Urinary bladder (tissue), 4 donors: ENCODE measurements at places on chromosomes 11 and 22.

GRCh38 chr11:130666781-130667251 is 218.4 kb downstream of the ADAMTS15 start:
- no peak for DNase-seq

DNA sequence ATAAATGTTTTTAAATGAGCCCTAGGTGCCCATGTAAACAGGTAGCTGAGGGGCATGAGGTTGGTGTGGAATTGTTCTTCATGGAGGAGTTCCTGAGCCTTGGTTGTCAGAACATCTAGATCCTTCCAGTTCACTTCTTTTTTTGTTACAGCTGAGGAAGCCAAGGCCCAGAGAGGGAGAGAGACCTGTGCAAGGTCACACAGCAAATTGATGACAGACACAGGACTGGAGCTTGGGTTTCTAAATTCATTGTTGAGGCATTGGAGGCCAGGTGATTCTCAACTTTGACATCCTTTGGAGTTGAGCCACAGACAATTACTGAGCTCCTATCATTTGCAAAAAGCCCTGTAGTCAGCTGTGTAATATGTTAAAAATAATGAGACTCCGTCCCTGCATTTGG is 73.1 kb upstream of the CRYBB3 start:
- DNase-seq: no peak

GRCh38 chr11:102599642-102600261 is 25.4 kb downstream of the MMP20 start:
- DNase-seq: no peak

DNA sequence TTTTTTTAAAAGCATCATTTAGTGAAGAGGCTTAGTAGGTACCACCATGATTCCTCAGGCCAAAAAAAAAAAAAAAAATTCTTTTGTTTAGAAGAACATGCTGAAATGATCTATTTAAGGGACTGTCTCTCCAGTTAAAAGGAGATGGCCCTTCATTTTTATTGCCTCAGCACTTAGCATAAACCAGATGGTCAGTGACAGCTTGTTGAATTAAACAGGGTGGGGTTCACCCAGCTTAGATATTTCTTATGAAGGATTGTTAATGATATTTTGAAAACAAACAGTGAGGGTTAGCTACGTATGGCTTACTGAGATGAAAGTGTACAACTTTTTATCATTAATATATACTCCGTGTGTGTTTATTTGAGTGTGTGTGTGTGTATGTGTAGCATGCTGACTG is 203.7 kb downstream of the FAM181B start:
- no peak for DNase-seq

GRCh38 chr11:119366690-119367620 is 14.5 kb downstream of the USP2 start:
- DNase-seq: no peak

- no peak for DNase-seq
Observed at GRCh38 chr11:132814410-132814809, 717.9 kb downstream of the OPCML start.

DNA sequence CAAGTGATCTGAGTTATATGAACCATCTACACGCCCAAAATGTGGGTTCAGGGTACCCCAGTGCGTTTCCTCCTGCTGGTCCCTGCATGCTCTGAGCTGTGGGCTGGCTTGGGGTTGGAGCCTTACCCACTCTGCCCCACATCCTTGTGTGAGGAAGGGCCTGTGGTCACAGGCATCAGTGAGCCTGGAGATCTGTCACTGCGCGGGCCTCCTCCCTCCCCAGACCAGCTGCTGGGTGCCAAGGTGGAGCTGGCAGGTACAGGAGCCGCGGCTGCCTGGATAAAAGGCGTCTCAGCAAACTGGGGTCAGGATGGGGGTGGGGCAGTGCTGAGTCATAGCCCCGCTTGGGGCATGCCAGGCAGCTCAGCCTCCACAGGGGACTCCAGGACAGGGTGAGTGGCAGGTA is 17.9 kb downstream of the GNAZ start:
- DNase-seq: no peak

GRCh38 chr22:22404598-22405284 is 103.8 kb downstream of the ZNF280B start:
- DNase-seq: no peak

GRCh38 chr11:102914238-102915043 is 39.7 kb upstream of the MMP12 start:
- no peak for DNase-seq

DNA sequence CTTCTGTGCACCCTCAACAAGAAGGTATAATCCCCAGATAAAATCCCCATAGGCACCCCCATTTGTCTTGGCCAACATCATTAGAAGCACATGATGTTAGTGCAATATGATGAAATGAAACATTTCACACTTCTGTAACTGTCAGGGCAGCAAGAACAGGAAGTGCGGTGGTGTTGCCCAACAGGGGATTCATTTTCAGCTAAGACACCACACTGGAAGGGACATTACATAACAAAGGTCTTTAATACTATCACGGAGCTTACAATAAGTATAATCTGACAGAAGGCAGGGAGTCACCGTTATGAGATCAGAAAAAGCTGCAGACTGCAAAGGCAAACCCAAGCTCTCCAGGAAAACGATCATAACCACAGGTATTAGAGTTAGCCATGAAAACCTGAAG is 2.0 kb downstream of the OR52W1 start:
- DNase-seq: no peak

GRCh38 chr11:6251120-6251733 is 8.4 kb upstream of the CCKBR start:
- peak; percentile 41 for DNase-seq

DNA sequence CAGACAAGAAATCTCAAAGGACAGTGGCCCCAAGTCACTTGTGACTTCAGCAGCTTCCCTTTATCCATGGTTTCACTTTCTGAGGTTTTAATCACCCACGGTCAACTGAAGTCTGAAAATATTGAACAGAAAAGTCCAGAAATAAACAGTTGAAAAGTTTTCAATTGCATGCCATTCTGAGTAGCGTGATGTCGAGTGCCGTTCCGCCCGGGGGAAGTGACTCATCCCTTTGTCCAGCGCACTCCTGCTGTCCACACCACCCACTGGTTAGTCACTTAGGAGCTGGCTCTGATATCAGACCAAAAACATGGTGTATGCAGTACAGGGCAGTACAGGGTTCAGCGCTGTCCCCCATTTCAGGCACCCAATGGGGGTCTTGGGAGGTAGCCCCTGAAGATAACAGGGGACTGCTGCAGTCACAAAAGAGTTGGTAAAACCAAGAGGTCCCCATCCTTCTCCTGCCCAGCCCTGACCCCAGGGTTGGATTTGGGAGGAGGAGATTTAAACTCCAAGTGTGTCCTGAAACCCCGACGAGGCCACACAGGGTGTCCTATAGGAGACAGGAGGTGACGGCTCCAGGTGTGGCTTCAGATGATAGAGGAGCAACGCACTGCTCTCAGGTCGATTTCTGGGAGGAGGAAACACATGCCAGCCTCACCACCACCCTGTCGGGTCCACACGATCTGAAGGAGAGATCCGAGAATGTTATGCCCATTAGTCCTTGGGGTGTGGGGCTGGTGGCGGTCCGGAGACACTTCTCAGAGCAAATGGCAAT is 390.1 kb downstream of the CTTN start:
- no peak for DNase-seq

DNA sequence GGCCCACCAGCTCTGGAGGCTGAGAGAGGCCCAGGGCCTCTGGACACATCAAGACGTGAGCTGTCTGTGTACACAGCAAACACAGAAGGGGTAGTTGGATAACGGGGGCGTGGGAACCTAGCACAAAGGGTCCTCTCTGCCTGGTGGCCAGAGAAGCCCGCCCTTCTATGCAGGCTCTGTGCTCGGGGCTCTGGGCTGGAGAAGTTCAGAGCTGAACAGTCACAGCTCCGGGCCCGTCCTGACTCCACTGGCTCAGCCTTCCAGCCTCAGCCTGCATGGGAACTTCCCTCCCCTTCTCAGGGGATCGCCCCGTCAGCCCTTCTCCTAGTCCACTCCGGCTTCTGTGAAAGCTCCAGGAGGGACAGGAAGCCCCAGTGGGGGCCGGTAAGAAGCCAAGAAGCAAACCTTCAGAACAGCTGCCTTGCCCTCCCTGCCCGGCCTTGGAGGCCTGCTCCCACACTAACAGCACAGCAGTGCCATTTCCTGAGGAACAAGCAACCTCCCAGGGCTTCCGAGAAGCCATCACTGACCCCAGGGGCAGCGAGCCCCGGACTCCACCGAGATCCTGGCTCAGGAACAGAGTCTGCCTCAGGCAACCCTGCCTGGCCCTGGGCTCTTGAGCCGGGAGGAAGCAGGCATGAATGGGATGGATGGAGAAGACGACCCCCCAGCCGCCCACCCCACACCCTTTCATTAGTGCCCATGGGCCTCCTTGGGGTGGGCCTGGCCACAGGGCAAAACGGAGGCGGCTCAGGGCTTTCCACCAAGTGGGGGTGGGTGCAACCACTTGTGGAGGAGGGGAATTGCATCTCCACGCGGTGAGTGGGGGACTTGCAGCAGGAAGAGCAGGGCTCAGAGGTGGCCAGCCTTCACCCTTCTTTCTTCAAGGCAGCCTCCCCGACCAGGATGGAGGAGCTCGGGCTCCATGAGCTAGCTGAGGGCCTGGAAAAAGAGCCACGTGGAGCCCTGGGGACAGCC is 119.8 kb downstream of the ST3GAL4 start:
- no peak for DNase-seq

GRCh38 chr11:123694551-123694950 is 40.1 kb upstream of the SCN3B start:
- no peak for DNase-seq

GRCh38 chr11:7851391-7851790 is 54.6 kb upstream of the OR5P2 start:
- DNase-seq: no peak

GRCh38 chr11:108959105-108959761 is 294.4 kb downstream of the DDX10 start:
- no peak for DNase-seq

DNA sequence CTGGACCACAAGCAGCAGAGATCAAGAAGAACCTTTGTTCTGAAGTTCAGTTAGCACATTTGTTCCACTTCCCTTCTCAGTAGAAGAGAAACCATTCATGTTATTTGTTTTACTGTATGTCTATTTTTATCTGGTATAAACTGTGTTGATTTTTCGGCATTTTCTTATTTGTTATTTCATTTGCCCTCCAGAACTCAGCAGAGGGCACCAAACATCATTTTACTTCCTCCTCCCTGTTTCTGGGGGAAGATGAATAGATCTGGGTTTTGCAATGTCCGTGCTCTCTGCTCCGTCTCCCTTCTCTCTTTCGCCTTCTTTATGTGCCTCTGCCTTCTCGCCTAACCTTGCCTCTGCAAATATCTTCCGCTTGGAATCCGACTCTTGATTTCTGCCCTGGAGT is 366.9 kb downstream of the NTM start:
- no peak for DNase-seq

DNA sequence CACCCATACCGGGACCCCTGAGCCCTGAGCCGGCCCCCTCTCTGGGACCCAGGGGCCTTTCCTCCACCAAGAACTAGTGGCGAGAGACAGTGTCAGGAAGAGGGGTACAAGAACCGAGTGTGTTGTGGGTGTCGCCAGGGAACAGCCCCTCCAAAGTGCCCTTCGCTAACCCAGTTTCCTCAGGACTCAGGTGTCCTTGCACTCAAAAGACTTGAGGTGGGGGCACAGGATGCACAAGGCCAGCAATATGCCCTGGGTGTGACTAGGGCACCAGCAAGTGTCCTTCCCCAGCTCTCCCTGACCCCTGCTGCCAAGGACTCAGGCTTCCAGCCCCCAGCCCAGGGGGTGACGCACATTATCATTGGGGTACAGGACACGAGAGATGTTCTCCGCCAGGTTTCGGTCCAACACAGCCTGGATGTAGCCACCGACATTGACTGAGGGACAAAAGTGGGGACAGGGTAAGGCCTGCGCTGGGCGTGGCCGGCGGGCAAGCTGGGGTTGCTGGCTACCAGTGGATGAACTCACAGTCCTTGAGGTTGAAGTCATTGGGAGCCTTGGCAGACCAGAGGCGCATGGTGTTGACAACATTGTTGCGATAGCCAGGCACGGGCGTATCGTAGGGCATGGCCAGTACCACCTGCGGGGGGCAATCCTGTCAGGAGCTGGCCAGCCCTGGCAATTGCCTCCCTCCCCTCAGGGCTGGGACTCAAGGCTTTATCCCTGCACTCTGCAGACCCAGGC is 4.7 kb downstream of the PYGM start:
- DNase-seq: no peak

- no peak for DNase-seq
Observed at GRCh38 chr11:94747146-94747545, 21.0 kb upstream of the AMOTL1 start.

DNA sequence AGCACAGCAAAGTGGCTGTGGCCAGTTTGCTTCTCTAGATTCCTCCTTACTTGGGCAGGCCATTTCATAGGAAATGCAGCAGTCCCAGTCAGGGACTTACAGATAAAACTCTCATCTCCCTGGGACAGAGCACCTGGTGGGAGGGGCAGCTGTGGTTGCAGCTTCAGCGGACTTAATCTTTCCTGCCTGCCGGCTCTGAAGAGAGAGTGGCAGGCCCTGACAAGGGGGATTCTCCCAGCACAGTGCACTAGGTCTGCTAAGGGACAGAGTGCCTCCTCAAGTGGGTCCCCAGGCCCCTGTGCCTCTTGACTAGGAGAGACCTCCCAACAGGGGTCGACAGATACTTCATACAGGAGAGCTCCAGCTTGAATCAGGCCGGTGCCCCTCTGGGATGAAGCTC is 1649.1 kb downstream of the LRRC4C start:
- DNase-seq: no peak

GRCh38 chr11:94750319-94751217 is 17.6 kb upstream of the AMOTL1 start:
- DNase-seq: no peak

DNA sequence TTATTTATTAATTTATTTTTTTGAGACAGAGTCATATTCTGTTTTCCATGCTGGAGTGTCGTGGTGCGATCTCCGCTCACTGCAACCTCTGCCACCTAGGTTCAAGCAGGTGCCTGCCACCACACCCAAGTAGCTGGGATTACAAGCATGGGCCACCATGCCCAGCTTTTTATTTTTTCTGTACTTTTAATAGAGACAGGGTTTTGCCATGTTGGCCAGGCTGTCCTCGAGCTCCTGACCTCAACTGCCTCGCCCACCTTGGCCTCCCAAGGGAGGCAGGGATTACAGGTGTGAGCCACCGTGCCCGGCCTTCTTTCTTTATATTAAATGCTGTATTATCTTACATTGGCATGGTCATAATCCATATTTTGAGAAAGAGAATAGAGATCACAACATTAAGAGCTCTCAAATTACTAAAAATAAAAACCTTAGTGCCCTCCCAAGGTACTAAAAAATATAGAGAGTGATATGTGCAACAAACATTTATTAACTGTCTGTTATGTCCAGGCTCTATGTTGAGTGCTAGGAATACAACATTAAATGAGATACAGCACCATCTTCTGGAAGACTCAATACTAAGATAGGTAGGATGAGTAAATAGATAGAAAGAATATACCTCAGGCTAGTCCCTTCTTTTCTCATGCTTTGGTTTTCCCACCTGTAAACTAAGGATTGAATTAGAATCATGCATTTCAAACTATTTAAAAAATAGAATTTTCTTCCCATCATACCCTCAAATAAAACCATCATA is 84.1 kb downstream of the BBOX1 start:
- DNase-seq: no peak

- DNase-seq: no peak
Observed at GRCh38 chr22:35337932-35338331, 38.2 kb downstream of the TOM1 start.
